ENCODE measurements at places on chromosomes 4 and X. TPM values are rescaled to one million over a fixed set of nuclear protein-coding genes. Genes with fewer than 3 reads are reported as not detected.

GRCh38 chr4:169009286-169010124 is 550 bp downstream of the CBR4 start:
- peak; percentile 59 for DNase-seq

The GSX2 gene
- not detected for total RNA-seq

The NUP62CL gene
- not detected for total RNA-seq

The CLDN22 gene
- total RNA-seq = not detected

DNA sequence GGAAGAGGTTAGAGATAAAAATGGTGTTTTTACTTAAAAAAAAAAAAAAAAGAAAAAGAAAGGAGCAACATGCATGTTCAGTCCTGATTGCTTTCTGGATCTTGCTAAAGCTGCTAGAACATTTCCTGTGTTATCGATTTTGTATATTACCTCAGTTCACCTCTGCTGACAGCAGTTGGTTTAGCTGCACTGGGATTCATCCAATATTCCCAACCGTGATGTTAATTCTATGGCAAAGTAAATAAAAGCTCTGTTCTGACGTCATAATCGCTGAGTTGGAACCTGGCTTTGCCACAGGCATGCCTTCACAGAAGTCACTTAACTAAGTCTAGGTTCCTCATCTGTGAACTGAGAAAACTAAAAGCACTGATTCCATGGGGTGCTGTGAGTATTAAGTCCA is 90.7 kb upstream of the SORBS2 start:
- peak; percentile 11 for DNase-seq

GRCh38 chrX:151902813-151903591 is 9.7 kb upstream of the MAGEA4 start:
- peak; percentile 81 for DNase-seq

- DNase-seq = no peak
Observed at GRCh38 chr4:122960611-122961000, 38.2 kb upstream of the NUDT6 start.

- DNase-seq = no peak
Observed at GRCh38 chr4:123858465-123858864, 461.9 kb downstream of the SPRY1 start.

DNA sequence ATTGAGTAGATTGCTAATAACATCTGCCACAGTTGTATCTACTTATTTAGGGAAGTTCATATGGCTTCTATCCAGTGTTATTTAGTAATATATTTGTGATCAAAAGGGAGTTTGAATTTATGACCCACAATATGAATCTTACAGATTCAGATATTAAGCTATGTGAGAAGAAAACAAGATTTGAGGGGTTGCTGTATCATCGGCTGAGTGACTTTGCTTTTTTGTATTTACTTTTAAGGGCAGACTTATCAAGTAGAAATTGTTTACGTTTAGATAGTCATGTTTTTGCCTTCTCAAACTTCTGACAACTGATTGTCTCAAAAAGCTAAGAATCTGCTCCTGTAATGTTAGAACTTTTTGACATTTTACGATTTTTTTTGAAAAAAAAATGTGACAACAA is 17.2 kb upstream of the DCK start:
- no peak for DNase-seq

DNA sequence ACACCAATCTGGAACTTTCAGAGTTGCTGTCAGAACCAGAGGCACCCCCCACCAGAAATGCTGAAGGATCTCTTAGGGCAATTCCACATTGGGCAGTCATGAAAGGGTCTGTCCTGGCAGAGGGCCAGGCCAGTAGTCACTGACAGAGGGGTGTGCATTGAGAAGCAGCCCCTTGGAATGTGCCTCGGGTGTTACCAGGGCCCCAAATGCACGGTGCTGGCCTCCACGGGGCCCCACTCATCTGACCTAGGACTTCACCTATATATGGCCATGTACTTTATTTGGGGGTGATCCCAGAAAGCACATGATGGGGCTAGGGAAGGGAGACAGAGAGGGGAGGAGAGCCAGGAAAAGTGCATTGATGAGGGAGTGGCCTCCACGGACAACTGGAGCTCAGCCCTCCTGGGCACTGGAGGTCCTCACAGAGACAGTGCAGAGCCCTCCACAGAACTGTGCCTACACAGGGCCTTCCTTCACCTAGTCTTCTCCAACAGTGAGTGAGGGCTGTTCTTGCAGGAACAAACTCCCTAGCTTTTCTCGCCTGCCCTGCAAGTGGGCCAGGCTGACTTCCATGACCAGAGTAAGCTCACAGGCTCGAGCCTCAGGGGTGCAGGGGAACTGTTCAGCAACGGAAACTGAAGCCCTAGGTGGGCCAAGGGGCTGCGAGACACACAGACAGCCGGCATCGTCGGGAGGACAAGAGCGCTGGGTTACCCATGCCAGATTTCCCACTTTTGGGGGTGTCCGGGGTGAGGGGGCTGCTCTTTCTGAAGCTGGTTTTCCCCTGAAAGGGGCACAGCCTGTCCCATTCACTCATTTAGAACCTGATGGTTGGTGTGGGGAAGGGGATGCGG is 136.2 kb downstream of the HMX1 start:
- DNase-seq = no peak

The FGFBP2 gene
- total RNA-seq = not detected

- DNase-seq = no peak
Observed at GRCh38 chr4:93649828-93650227, 178.7 kb upstream of the ATOH1 start.

GRCh38 chr4:172202480-172203076 is 389.4 kb downstream of the GALNTL6 start:
- DNase-seq = no peak

GRCh38 chr4:182764137-182764536 is 153.0 kb downstream of the DCTD start:
- no peak for DNase-seq

- no peak for DNase-seq
Observed at GRCh38 chrX:24285082-24285481, 28.8 kb downstream of the SUPT20HL2 start.

The GPR173 gene
- 0.63 TPM for total RNA-seq

GRCh38 chrX:13005661-13006473 is 31.0 kb downstream of the TMSB4X start:
- DNase-seq = peak; percentile 18

The CXXC4 gene
- total RNA-seq = not detected

The GPM6B gene
- 0.16 TPM for total RNA-seq

- DNase-seq = peak; percentile 80
Observed at GRCh38 chr4:26267087-26267486, 53.7 kb upstream of the RBPJ start.

GRCh38 chrX:111880735-111881134 is 4.8 kb downstream of the TRPC5OS start:
- DNase-seq = no peak

DNA sequence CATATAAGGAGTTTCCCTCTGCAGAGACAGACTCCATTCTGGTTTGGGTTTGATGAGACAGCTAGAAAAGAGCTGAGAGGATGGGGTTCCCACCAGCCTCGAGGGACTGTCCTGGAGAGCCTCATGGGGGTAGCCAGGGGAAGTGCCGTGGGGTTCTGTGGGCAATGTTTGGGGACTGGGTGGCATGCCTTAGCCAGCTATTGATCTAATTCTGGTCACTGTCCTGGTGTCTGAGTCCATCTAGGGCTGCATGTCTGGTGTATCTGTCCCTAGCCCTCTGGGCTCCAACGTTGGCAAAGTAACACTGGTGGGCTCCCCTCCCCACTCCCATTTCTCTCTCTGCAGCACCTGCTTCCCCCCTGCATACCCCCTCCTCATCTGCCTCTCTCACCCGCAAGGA is 135.4 kb downstream of the SMIM20 start:
- DNase-seq = no peak

DNA sequence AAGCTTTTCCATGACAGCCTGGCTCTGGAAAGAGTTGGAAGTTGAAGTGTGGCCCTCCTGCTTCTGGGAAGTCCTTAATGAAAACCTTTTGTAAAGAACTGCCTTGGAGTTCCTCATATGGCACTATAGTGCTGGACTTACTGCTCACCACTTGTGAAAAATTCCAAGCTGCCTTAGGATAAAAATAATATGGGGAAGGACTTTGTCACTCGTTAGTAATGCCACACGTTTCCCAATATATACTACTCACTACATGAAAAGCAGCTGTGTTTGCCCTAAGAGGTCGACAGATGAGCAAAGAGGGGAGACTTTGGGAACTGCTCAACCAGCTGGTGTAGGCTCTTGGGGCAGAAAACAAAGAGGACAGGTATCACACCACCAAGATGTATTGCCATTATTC is 11.7 kb downstream of the OPHN1 start:
- DNase-seq = no peak

The SNX12 gene
- 101 TPM for total RNA-seq

DNA sequence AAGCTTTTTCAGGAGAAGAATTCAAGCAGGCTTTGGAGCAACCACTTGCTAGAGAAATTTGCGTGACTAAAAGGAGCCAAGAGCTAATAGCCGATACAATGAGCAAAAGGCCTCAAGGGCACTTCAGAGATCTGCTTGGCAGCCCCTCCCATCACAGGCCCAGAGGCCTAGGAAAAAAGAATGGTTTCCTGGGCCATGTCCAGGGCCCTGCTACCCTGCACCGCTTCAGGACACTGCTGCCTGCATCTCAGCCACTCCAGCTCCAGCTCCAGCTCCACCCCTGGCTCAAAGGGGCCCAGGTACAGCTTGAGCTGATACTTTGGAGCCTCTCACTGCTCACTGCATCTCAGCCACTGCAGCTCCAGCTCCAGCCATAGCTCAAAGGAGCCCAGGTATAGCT is 98.9 kb downstream of the FAM13A start:
- DNase-seq = no peak

The TMPRSS11F gene
- total RNA-seq = not detected

- DNase-seq = peak; percentile 41
Observed at GRCh38 chrX:9614016-9614415, 149.2 kb downstream of the TBL1X start.

- no peak for DNase-seq
Observed at GRCh38 chrX:109813236-109813635, 80.2 kb upstream of the ACSL4 start.

- DNase-seq = no peak
Observed at GRCh38 chr4:108199881-108200280, 31.1 kb upstream of the LEF1 start.

DNA sequence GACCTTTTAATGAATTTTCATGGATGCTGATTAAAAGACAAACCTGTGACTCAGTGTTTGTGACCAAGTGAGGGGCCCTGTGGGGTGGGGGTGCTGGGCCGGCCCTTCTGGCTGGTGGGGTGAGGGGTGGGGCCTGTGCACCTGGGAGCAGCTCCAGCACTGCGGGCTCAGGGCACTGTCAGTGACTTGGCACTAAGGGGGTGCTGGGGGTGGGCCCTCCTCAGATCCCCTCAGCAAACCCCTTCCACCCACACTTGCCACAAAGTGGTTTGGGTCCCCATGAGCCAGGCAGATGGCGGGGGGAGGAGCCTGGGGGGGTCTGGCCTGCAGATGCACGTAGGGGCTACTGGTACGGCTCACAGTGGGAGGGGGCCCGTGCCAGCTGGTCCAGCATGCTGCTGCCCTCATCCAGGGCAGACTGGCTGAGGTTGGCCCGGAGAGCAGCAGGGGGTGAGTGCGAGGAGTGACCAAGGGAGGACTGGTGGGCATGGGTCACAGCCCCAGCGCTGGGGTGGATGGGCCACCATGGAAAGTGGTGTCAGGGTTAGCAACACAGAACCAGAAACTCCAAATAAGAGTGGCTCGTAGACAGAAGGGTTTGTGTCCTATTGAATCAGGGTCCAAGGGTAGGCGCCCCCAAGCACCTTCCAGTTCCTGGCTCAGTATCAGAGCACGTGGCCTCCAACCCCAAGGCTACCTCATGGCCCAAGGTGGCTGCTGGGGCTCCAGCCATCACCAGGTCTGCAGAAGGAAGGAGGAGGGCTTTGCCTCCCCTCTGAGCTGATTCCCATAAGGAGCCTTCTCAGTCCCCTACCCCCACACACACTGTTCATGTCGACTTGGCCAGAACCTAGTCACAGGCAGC is 10.1 kb downstream of the NKX1-1 start:
- DNase-seq = no peak

GRCh38 chr4:75071317-75071716 is 138.4 kb downstream of the PARM1 start:
- DNase-seq = no peak

The KLHL34 gene
- total RNA-seq = not detected

DNA sequence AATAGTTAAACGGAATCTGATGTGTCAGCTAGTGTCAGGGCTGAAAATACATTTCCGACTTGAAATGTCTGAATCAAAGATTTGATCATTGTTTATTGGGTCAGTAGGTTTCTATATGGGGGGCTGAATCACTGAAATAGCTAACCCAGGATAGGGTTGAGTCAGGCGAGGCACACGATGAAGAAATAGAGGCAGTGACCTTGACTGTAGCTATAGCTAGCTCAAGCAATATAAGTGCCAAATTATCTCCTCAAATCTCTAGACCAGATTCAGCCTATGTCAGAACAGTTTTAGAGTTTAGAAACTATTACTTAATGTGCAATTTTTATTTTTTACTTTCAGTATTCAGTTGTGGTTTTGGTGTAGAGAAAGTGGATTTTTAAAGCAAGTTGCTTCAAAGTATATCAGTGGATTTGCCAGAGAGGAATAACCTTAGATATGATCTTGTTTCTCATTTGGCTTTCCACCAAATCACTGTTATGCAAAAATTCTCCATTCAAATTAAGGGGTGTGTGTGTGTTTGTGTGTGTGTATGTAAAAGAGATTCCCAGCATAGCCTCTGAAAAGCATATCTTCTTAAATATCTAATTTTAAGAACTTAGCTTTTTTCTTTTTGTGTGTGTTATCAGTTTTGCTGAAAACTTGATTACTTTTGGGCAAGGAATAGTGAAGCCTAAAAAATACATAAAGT is 100.3 kb upstream of the RPL34 start:
- no peak for DNase-seq

- DNase-seq = no peak
Observed at GRCh38 chr4:53764761-53765490, 173.6 kb upstream of the LNX1 start.

DNA sequence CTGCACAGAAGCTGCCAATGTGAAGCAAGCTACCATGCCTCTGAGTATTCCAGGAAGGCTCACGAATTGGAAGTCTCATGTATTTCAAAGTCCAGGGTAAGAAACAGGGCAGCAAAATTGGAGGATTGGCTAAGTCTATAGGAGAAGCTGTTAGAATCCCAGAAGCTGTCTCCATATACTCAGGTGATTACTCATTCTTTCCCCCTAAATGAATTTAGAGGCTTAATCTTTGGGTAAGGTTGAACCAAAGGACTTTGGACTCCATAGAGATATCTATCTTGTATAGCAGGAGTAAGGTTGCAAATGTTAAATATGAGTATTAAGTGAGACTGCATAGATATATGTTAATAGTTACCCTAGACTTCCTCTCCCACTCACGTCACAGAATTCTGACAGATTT is 36.3 kb downstream of the STBD1 start:
- no peak for DNase-seq

DNA sequence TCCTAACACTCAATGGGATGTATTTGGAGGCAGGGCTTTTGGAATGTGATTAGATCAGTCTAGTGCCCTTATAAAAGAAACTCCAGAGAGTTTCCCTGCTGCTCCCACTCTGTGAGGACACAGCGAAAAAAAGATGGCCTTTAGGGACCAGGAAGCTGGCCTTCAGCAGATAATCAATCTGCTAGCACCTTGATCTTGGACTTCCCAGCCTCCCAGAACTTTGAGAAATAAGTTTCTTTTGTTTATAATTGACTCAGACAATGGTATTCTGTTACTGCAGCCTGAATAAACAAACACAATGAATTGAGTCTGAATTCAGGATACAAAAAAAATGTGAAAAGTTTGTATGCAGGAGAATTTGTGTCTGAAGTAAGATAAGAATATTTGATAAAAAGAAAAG is 842.1 kb downstream of the FSTL5 start:
- no peak for DNase-seq
